WTC11 (cell line): ENCODE measurements at places on chromosomes 1 and 21. TPM values are rescaled to one million over a fixed set of nuclear protein-coding genes. Genes with fewer than 3 reads are reported as not detected.
A peak's percentile ranks its signal among the peaks of the same experiment; 100 is the strongest.

GIPC2 gene
- total RNA-seq, result 0.83 to 1.6 TPM (median 1.1 TPM) in 3 replicates

TNFAIP8L2 gene
- total RNA-seq, result 0.15 TPM in 1 of 3 replicates, not detected in the others

DNA sequence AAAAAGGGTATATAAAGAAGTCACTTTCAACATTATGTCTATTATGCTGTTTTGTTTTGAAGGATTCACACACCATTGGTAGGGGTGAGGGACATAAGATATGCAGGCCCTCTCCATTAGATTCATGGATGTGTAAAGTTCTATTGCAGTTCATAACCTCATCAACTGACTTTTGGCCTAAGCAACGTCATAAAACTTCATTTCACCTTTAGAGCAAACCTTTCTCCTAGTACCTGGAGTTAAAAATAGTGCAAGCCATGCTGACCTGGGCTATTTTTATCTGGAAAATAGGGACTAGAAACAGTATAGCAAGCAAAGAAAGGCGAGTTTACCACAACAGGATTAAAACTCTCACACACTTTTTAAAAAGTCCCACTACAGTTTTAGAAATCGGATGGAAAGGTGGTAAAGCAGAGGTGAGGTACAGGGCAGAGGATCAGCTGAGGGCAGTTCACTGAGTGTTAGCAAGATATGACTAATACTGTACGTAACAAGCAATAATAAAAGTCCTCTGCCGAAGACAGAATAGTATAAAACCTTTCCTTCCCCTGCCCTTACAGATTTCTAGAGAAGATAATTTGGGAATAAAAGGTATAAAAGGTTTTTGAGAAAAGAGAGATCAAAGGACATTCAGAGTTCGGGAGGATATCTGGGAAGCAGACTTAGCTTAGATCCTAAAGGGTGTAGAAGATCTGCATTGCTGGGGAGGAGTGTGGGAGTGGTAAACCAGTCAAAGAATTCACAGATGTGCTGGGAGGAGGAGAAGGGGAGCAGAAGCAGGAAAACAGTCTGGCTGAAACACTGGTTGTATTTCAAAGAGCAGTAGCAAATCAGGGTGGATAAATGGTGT, 14.3 kb downstream of the EGLN1 start:
- no peak overlapping the region for H3K27ac ChIP-seq
- H3K4me1 ChIP-seq, result no peaks in the 10 kb centered on the region
- DNase-seq, result no peak
- no peaks in the 10 kb centered on the region for H3K27me3 ChIP-seq
- H3K4me3 ChIP-seq, result no peak overlapping the region

ASPM gene
- total RNA-seq, result 39.0 to 44.5 TPM (median 40.5 TPM) in 3 replicates

GRCh38 chr21:40684726-40685125, 162.2 kb downstream of the DSCAM start:
- no peaks in the 10 kb centered on the region for H3K36me3 ChIP-seq
- no peak overlapping the region for H3K27ac ChIP-seq
- DNase-seq, result no peak
- no peaks in the 10 kb centered on the region for H3K27me3 ChIP-seq

GRCh38 chr1:66294707-66295370, 239.1 kb upstream of the SGIP1 start:
- DNase-seq, result no peak
- no peak overlapping the region for H3K4me3 ChIP-seq
- H3K27ac ChIP-seq, result no peak overlapping the region

GRCh38 chr1:118827636-118828035, 160.5 kb downstream of the TBX15 start:
- H3K27me3 ChIP-seq, result no peaks in the 10 kb centered on the region
- H3K4me1 ChIP-seq, result no peaks in the 10 kb centered on the region
- DNase-seq, result no peak
- peaks cover 24% of the 10 kb centered on the region for H3K36me3 ChIP-seq
- H3K4me3 ChIP-seq, result no peak overlapping the region

DNA sequence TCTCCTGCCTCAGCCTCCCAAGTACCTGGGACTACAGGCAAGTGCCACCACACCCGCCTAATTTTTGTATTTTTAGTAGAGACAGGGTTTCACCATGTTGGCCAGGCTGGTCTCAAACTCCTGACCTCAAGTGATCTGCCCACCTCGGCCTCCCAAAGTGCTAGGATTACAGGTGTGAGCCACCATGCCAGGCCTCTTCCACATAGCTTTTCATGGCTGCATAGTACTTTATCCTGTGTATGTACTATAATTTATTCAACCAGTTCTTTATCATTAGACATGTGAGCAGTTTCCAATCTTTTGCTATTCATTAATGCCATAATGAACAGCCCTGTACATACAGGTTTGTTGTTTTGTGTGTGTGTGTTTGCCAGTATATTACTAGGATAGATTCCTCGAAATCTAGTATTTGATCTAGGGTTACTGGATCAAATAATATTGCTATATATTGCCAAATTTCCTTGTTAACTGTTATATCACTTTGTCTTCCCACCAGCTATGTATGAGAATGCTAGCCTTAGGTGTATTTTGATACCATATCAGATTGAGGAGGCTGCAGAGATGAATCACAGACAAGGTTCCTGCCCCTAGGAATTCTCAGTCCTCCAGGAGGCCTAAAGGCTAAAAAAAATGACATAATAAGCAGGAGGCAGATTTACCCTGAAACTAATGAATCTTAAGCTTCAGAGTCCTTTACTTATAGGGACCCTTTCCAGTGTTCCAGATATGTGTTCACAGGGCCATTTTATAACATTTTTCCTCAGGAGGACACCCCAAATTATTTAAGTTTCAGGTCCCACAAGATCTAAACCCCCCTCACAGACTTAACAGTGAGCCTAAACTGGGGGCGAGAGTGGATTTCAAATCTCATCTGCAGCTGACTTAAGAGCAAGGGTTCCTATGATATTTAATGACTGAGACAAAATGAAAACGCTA, 2.1 kb upstream of the PDIK1L start:
- H3K27ac ChIP-seq, result no peak overlapping the region
- DNase-seq, result no peak
- H3K4me3 ChIP-seq, result peak overlapping the region; percentile 92
- peaks cover 17% of the 10 kb centered on the region for H3K27me3 ChIP-seq
- 0 out of 2 replicates have a peak, but pooled peaks cover under 1% of the 10 kb centered on the region for H3K36me3 ChIP-seq

KIF21B gene
- 17.8 to 19.4 TPM (median 18.0 TPM) in 3 replicates for total RNA-seq

DNA sequence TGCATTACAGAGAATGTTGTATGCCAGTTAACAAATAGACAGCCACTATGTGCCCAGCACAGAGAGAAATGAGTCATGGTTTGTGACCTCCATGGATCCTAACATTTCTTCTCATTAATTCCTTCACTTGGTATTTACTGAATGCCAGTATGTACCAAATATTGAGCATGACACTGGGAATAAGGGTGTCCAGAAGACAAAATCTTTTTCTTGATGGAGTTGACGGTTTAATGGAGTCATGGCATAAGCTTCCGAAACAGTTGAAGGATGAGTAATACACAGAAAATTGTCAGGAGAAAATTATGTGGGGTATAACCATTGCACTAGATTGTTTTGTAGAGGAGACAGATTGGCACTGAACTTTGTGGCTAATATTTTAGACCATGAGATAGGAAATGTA, 36.9 kb downstream of the PTGFR start:
- H3K4me3 ChIP-seq, result no peak overlapping the region
- no peaks in the 10 kb centered on the region for H3K36me3 ChIP-seq
- H3K27me3 ChIP-seq, result no peaks in the 10 kb centered on the region
- H3K4me1 ChIP-seq, result no peaks in the 10 kb centered on the region
- H3K27ac ChIP-seq, result no peak overlapping the region

GRCh38 chr1:18597160-18598042, 33.2 kb upstream of the PAX7 start:
- peak; percentile 88 for DNase-seq
- H3K4me3 ChIP-seq, result no peak overlapping the region
- H3K27me3 ChIP-seq, result peaks cover 22% of the 10 kb centered on the region
- no peaks in the 10 kb centered on the region for H3K36me3 ChIP-seq
- peaks cover 12% of the 10 kb centered on the region for H3K4me1 ChIP-seq

DNA sequence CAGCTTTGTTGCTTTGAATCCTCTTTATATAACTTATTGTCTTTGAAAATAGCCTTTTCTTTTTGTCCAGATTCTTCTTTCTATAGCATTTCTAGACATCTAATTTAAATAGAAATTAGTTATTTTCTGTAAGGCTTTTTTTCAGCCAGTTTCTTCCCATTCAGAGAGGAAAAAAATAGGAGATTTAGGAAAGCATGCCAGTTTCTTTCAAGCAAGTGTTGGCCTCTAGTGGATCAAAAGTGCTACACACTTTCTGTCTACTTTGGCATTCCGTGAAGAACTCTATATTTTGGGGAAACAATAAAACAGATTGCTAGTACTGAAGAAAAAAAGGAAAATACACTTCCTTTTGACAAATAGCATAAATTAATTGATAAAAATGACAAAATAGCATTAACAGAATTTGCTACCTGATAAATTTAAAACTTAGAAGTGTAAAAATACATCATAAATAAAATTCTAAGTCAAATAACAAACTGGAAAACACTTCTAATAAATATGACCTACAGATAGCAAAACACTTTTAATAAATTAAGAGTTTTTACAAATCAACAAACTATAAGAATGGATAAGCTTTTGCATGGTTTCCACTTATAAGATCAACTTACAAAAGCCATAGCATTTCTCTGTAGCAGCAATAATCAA, 13.1 kb upstream of the EXO1 start:
- H3K27me3 ChIP-seq, result no peaks in the 10 kb centered on the region; the same call in 1 of the 2 replicates
- no peak for DNase-seq
- no peak overlapping the region for H3K4me3 ChIP-seq

- H3K27me3 ChIP-seq, result no peaks in the 10 kb centered on the region
- H3K4me3 ChIP-seq, result no peak overlapping the region
- H3K36me3 ChIP-seq, result no peaks in the 10 kb centered on the region
- no peak overlapping the region for H3K27ac ChIP-seq
- no peaks in the 10 kb centered on the region for H3K4me1 ChIP-seq
Measured at GRCh38 chr1:17819129-17819802, 64.1 kb downstream of the ACTL8 start.

DNA sequence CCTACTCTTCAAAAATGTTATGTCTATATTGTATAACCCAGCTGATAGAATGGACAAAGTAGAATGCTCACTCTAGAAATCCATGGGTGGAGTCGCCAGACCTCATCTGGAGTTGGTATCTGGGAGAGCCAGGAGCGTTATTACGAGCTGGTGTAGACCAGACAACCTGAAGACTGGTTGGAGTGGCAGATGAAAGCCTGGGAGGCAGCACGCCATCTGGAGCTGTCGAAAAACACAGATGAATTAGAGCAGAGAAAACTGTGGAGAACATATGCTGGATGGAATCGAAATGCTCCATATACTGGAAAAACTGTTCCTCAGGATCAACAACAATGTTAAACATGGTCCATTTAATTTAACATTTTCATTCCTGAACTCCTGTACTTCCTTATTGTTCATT, 333.6 kb downstream of the KCTD3 start:
- H3K4me3 ChIP-seq, result no peak overlapping the region
- H3K4me1 ChIP-seq, result no peaks in the 10 kb centered on the region
- DNase-seq, result no peak
- H3K36me3 ChIP-seq, result no peaks in the 10 kb centered on the region
- no peaks in the 10 kb centered on the region for H3K27me3 ChIP-seq

OR2T11 gene
- not detected in 3 replicates for total RNA-seq

- H3K27ac ChIP-seq, result no peak overlapping the region; the same call in 1 of the 2 replicates
- H3K27me3 ChIP-seq, result peaks cover 15% of the 10 kb centered on the region
- DNase-seq, result no peak
- H3K4me3 ChIP-seq, result no peak overlapping the region
- peaks cover 48% of the 10 kb centered on the region for H3K4me1 ChIP-seq
Measured at GRCh38 chr1:204650911-204651570, 34.5 kb downstream of the LRRN2 start.

CGN gene
- total RNA-seq, result 52.4 to 68.7 TPM (median 55.6 TPM) in 3 replicates
